ENCODE measurements at places on chromosomes 4 and X. TPM values are rescaled to one million over a fixed set of nuclear protein-coding genes. Genes with fewer than 3 reads are reported as not detected.

DNA sequence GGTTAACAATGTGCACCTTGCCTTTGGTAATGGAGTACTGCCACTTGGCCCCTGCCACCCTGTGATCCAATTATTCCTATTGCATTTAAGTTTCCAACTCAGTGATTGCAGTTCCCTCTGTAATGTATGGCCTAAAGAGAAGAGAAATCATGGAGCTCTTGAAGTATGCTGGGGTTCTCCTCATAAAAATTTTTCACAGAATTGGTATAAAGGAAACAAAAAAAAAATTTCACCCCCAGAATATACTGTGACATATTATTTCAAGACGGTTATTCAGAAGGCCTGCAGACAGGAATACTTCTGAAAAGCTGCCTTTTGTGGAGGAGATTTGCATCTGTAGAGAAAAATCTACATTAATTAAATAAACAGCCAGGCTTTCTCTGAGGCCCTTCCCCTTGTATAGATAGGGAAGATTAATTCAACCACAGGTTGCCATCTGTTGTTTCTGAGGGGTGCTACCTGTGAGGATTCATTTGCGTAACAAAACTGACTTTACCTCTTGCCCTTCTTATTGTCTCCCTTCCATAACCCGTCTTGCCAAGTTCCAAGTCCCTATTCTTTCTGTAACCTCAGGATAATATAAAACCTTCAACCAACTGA is 94.8 kb upstream of the LANCL3 start:
- no peak for DNase-seq

The TENM3 gene
- 40.3 TPM for total RNA-seq

GRCh38 chr4:143539670-143540023 is 26.1 kb downstream of the SMARCA5 start:
- DNase-seq = no peak

The ZIC3 gene
- total RNA-seq = not detected

DNA sequence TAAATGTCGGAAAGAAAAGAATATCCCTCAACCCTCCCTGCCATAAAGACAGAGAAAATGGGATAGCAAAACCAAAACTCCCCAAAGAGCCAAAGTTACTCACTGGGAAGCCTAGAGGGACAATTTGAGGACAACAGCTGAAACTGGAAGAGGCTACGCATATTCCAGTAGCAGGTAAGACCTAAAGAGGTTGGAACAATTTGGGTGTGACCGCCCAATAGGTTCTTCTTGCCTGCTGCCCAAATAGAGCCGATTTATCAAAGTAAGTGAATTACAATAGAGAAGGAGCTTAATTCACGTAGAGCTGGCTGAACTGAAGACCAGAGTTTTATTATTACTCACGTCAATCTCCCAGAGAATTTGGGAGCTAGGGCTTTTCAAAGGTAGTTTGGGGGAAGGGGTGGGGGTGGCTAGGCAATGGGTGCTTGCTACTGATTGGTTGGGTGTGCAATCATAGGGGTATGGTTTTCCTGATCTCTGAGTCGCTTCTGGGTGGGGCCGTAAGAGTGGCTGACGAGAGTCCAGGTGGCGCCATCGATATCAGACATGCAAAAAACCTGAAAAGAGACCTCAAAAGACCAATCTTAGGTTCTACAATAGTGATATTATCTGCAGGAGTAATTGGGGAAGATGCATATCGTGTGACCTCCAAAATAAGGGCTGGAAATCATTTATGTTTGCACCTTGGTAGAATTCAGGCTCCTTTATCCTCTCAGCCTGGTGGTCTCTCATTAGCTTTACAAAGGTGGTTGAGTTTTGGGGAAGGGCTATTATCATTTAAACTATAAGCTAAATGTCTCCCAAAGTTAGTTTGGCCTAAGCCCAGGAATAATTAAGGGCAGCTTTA is 39.0 kb upstream of the SLC7A3 start:
- DNase-seq = no peak

- DNase-seq = no peak
These were observed 101.3 kb downstream of the LIMCH1 start for GRCh38 chr4:41639291-41639690.

The GRIPAP1 gene
- 38.2 TPM for total RNA-seq

DNA sequence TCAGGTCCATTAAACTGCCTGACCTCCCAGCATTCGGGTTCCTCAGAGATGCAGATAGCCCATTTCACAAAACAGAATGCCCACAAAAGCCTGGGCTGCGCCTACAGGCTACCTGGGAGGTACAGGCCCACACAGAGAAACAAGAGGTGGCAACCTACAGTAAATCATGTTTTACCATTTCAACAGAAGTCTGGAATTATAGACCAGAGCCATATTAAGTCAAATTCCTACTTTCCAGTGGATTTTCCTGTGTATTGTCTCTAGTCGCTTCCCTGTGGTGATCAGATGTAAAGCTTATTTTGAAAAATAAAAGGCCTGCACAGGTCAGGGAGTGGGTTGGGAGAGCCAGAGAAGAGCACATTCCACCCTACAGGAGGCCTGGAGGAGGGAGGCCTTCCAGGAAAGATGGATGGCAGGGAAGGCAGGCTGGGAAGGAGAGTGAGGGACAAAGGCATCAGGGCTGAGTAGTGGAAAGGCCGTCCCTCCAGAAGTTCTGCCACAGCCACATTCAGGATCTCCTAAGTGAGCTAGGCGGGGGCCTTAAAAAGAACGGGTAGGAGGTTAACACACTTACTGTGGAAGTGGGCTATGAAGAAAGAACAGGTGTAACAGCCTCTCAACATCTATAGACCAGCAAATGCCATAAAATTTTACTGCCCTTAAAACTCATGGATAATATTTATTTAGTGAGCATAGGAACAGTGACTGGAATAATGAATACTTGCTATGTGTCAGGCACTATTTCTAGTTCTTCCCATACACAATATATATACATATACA is 19.0 kb upstream of the USO1 start:
- DNase-seq = no peak

DNA sequence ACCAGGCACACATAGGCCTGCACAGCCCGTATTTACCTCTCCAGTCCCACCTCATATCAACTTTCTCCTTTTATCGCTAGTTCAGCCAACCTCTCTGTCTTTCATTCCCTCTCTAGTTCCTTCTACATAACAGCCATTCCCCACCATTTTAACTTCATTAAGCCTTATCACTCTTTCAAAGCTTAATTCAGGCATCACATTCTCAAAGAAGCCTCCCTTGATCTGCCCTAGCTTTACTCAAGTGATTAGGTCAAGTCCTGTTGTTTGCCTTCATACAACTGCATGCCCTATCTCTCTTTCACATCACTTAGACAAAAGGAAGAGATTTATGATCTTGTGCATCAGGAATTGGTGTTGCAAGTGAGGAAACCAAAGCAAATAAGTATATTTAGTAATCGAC is 74.2 kb downstream of the ALPK1 start:
- no peak for DNase-seq

- no peak for DNase-seq
These were observed 1265.7 kb downstream of the C4orf33 start for GRCh38 chr4:130361616-130362015.

The ZCCHC12 gene
- 0.29 TPM for total RNA-seq

DNA sequence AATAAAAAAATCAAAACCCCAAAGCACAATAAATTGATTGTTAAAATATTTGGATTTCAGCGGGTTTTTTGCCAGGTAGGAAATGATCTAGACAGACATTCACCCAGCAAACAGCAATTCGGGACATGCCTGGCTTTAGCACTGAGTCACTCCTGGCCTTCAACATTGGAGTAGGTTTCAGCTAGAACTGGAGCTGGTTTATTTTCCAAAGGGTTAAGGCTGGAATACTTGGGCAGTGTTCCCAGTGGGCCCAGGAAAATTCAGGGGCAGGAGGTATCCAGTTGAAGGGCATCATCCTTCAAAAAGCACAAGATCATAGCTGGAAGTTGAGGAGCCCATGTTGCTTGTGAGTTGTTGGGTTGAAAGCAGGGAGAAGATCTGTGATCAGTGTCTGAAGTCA is 41.0 kb downstream of the TXLNG start:
- no peak for DNase-seq

- DNase-seq = no peak
These were observed 50.1 kb upstream of the CRMP1 start for GRCh38 chr4:5942947-5943346.

The NLGN3 gene
- 0.10 TPM for total RNA-seq

The DRD5 gene
- not detected for total RNA-seq

DNA sequence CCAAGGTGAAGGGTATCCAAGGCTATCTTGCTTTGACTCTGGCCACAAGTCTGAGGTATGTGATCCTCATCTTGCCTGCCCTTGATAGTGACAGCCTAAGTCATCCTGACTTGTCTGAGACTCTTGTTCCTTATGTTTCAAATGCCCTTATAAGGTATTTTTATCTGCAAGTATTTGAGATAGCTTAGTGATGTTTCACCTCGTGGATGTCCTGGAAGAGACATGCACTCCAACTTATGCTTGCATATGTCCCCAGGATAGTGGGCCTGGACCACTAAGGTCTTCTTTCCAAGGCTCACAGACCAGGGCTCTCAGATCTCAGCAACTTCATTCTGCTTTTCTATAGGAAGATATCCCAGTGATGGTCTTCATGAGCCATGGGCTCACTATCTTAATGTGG is 120.5 kb upstream of the WDR1 start:
- no peak for DNase-seq

The CXorf58 gene
- not detected for total RNA-seq

The TACC3 gene
- total RNA-seq = 26.7 TPM

- no peak for DNase-seq
These were observed 5.8 kb downstream of the NKX6-1 start for GRCh38 chr4:84493092-84493850.

GRCh38 chrX:41164449-41164848 is 79.2 kb downstream of the USP9X start:
- DNase-seq = no peak

DNA sequence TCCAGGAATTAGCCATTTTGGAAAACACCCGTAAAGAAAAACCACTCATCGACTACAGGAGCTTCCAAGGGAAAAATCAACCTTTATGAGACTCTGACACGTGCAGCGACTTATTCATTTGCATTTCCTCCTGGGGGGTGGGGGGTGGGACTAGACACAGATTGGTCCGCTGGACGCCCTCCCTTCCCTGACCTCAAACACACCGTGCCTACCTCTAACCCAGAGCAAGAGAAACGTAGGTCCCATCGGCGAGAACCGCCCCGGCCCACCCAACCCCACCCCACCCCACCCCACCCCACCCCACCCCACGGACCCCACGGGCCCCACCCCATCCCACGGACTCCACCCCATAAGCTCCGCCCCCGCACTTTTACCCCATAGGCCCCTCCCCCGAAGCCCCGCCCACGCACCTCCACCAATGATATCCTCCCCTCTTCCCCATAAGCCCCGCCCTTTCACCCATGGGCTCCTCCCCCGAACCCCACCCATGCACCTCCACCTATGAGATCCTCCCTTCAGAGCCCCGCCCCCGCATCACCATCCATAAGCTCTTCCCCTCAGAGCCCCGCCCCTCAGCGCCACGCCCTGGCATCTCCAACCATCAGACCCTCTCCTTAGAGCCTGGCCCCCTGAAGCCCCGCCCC is 1.1 kb downstream of the GTPBP6 start:
- DNase-seq = peak; percentile 20

DNA sequence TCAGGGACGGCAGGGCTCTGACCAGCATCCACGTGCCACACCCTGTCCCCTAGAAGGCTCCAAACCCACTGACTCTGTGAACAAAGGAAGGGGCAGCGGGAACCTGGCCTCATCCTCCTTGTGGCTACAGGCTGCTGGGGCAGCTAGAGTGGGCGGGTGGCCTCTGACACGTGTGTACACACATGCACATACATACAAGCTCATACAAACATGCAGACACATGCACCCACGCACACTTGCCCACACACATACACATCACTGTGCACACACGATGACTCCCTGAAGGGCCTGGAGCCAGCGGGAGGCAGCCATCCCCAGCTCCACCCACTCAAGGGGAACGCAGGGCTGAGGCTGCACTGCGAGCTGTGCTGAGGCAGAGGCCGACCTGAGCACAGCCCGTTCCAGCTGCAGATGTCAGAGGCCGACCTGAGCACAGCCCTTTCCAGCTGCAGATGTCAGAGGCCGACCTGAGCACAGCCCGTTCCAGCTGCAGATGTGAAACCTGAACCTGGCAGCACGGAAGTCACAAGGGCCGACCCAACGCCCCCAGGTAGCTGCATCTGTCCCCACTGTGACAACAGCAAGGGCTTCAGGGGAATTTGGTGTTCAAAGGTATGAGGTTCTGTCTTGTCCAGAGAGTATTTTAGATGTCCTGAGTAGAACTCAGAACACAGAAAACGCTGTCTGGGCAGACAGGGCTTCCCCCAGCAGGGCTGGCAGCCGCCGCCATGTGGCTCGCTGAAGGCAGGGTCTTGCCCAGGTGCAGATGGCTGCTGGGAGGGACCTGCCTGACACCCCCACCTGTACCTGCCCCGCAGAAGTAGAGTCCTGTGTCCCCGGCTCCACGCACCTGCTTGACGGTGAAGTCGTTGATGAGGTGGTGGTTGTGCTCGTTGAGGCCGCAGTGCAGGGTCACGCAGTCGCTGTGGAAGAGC is 33.5 kb downstream of the CTBP1 start:
- no peak for DNase-seq

The BTK gene
- total RNA-seq = not detected

GRCh38 chrX:65034668-65035445 is 58.6 kb upstream of the ZC4H2 start:
- DNase-seq = no peak

- no peak for DNase-seq
These were observed 16.9 kb downstream of the RASSF6 start for GRCh38 chr4:73603271-73603710.

DNA sequence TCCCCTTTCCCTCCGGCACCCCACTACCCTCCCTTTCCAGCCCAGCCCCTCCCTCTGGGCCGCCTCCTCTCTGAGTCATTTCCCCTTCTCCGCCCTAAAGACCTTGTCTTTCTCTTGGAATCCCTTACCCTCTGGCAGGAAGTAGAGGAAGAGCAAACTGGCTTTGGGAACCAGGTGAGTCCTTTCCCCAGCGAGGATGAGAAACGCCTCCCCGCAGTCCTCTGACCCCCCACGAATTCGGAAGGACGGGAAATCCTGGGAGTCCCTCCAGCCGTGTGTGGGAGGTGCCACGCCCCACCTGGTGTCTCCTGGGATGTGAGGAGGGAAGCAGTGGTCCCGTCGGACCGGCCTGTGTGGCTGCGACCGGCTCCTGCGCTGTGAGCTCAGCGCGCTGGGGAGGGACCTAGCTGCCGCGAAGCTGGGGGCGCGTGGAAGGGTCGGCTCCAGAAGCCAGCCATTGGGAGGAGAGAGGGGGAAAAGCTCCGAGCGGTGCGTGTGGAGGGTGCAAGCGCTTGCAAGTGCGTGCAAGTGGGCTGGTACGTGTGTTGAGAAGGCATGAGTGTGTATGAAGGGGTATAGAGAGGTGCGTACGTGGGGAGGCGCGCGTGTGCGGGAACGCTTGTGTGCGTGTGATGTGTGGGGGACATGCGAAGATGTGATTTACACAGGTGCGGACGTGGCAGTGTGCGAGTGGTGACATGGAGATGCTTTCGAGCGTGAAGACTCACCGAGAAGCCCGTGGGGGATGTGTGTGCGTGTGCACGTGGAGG is 46.3 kb downstream of the TEX13B start:
- no peak for DNase-seq

The PRRG3 gene
- total RNA-seq = not detected

DNA sequence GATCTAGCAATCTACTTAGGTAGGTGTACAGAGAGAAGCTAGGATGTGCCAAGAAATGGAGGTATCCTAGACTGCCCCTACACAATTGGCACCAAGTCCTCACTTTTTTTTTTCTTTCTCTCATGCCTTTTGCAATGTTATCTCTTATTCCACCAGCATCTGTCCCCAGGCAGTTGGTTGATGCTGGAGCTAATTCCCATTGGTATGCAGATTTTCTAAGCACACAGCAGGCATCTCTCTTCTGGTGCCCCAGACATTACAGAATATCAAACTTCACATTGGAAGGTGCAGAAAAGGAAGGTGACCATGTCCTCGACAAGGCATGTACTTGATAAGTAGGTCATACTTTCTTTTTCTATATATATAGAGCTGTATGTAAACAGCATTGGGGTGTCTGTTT is 21.6 kb downstream of the LUZP4 start:
- no peak for DNase-seq

The MAGEA9 gene
- total RNA-seq = not detected
